ENCODE measurements at places on chromosomes 4 and X. TPM values are rescaled to one million over a fixed set of nuclear protein-coding genes. Genes with fewer than 3 reads are reported as not detected.

Gene FATE1
- total RNA-seq, result not detected

Gene REPS2
- total RNA-seq, result not detected

Gene HSD17B10
- 116 TPM for total RNA-seq

Gene CLDN22
- total RNA-seq, result not detected

DNA sequence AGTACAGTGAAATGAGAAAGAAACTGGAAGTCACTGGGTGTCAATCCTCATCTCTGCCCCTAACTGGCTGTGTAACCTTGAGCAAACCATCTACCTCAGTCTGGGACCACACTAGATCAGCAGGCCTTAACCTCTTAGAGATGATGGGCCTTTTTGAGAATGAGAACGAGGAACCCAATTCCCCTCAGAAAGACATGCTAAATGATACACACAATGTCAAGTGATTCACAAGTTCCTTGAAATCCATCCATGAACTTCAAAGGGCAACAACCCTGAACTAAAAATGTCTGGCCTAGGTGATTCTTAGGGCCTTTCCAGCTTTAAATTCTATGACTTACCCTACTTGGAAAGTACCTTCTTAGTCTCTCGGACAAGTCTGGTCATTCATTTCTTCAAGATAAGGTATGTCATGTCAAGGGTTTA is 47.4 kb downstream of the ACSL4 start:
- no peak for DNase-seq

- no peak for DNase-seq
These were observed 69.4 kb upstream of the SORBS2 start for GRCh38 chr4:185881430-185881829.

- DNase-seq, result no peak
These were observed 4.1 kb upstream of the UGT2B7 start for GRCh38 chr4:69092190-69092589.

DNA sequence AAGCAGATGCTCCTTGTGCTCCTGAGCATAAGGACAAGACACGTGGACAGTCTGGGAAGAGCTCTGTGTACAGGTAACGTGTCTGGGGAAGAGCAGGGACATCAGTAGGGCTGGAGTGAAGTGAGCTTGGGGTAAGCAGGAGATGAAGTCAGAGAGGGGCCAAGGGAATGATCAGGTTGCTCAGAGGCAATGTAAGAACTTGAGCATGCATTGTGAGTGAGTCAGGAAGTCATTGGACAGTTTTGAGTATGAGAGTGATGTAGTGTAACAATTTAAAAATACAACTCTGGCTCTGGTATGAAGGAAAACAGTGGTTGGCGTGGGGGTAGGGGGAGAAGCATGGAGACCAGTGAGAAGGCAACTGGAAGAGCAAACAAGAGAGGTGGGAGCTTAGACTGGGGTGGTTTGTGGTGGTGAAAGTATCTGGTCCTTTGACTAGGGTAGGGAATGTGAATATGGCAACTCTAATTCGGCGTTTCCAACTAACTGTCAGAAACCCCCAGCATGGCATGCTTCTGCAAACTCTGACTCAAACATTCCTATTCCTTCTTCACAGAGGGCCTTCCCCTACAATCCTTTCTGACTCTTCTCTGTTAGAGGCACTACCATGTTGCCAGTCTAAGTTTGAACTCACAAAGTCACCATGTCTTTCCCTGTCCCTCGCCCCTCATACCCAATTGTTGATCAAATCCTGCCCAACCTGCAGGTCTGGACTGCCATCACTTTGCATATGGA is 57.2 kb downstream of the STBD1 start:
- DNase-seq, result no peak

GRCh38 chrX:113741744-113742143 is 842.1 kb upstream of the HTR2C start:
- DNase-seq, result no peak

DNA sequence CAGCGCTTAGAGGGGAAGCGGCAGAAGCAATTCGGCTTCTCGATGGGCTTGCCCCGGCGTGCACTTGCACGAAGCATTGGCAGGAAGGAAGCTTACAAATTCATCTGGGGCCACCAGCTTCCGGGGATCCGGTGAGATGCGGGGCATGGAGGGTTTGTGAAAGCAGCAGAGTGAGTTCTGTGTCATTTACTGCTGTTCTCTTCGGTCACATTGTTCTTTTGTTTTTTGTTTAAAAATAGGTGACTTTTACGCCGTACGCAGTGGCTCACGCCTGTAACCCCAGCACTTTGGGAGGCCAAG is 47.0 kb downstream of the ASMT start:
- DNase-seq, result no peak

- no peak for DNase-seq
These were observed 12.5 kb downstream of the F8 start for GRCh38 chrX:155009994-155010472.

Data from activated naive CD4-positive, alpha-beta T cell treated with anti-CD3 and anti-CD28 coated beads, Interleukin-2, amount 50 U/mL, for 72 hours (primary cell).